ENCODE measurements at places on chromosomes 7 and 10.

DNA sequence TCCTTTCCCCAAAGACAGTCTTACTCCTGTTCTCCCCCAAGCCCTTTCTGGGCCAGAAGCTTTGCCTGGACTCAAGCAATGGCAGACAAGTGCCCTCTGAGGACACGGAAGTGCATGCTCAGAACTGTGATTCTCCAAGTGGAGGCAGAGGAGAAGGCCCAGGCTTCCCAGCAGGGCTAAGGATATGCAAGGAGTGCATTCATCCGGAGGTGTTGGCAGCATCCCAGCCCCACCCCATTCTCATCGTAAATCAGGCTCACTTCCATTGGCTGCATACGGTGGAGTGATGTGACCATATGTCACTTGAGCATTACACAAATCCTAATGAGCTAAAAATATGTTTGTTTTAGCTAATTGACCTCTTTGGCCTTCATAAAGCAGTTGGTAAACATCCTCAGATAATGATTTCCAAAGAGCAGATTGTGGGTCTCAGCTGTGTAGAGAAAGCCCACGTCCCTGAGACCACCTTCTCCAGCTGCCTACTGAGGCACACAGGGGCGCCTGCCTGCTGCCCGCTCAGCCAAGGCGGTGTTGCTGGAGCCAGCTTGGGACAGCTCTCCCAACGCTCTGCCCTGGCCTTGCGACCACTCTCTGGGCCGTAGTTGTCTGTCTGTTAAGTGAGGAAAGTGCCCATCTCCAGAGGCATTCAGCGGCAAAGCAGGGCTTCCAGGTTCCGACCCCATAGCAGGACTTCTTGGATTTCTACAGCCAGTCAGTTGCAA is 1.4 kb upstream of the RBP3 start:
- no peak for DNase-seq

- DNase-seq: no peak
Observed at GRCh38 chr10:17214971-17215781, 12.9 kb upstream of the VIM start.

GRCh38 chr10:18767981-18768380 is 108.8 kb downstream of the ARL5B start:
- no peak for DNase-seq

GRCh38 chr7:149608168-149608567 is 110.6 kb upstream of the ZNF746 start:
- no peak for DNase-seq

DNA sequence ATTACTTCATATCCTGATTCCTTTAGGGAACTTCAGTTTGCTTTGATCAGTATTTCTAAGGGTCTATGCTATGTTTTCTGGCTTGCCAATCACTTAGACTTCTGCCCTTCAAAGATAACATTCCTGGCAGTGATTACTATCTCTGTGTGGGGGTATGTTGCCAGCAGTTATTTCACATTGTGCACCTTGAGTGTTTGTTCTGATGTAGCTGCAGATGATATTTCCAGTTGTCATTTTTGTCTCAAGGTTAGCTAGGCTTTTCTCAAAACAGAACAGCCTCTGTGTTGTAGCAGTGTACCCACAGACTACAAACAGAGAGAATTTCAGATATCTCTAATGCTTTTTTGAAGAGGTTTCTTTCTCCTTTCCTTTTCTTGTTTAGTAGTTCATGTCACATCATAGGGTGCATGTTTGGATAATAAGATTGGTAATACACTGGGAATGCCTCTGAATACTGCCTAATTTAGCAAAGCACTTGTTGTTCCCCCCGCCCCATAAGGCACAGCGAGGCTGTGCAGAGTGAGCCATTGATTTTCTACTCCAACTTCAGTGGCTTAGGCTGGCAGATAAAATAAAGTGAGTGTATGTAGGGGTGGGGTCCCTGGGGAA is 134.7 kb upstream of the AGR3 start:
- no peak for DNase-seq

DNA sequence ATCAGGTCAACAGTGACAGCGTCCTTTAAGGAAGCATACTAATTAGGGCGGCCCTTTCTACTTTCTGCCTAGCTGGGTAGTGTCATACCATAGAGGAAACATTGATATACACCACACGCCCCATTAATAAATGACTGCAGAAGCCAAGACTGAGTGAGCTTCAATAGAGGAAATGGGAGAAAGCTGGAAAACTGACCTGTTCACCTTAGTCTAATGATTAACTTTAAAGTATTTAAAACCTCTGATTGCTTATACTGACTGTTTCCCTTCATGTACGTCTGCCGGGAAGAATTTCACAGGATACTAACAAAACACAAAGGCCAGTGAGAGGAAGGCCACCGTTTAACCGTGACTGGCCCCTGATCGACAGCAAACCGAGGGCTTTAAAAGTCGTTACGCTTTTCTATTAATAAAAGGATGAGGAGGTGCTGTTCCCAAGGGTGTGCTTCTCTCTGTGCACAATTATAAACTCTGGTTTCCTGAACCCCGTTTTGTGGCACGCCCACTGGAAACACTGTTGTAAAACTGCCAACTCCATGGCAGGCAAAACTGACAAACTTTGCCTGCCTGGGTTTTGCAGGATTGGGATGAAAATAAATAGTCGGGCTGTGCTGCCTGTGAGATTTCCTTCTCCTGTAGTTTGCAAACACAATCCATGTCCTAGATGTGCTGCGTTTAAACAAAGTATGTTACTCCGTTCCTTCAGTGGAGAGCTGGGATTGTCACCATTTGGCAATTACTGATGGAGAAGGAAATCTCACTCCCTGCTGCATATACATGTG is 137.6 kb downstream of the NRP1 start:
- no peak for DNase-seq

GRCh38 chr7:92737706-92738105 is 98.7 kb downstream of the CDK6 start:
- no peak for DNase-seq
